ENCODE measurements at places on chromosomes 5 and 9.

GRCh38 chr5:106699796-106700195 is 970.9 kb downstream of the EFNA5 start:
- DNase-seq, result no peak

DNA sequence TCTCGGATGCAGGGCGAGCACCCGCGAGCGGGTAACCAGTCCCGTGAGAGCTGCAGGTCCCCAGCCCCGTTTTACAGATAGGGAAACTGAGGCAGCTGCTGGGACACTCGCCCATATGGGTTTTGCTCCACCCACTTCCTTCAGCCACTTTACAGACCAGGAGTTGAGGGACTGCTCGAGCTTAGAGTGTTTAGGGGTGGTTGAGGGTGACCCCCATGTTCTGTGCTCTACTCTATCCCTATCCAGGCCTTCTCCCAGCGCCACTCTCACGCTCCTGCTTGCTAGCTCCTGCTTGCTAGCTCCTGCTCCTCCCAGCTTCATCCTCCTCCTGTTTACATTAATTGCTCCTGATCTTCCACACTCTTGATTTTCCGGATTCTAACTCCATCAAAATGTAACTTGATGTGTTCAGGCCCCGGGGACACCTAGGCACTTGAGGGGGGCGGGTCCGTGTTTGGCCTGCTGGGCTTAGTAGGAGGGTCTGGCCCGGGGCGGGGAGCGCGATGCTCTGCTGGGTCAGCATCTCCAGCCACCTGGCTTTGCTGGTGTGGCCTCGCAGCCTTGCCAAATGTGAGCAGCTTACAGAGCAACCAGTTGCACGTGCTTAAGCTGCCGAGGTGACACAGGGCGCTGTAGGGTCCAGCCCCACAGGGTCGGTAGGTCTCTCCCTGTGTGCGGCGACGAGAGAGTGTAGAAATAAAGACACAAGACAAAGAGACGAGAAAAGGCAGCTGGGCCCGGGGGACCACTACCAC is 1.5 kb upstream of the PTGES2 start:
- DNase-seq, result no peak

DNA sequence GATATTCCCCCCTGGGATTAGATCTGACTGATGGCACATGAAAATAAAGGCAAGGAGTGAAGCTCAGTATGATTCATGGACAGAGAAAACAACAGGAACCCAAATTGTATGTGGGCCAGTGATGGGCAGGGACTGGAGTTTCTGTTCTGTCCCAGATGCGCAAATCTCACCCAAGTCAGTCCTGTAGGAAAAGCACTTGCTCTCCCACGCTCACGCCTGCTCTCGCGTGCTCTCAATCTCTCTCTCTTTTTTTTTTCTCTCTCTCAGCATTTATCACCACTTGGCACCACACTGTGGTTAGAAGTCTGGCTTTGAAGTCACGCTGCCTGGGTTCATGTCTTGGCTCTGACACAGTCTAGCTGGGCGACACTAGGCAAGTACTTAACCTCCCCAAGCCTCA is 106.5 kb upstream of the LRRTM2 start:
- no peak for DNase-seq

DNA sequence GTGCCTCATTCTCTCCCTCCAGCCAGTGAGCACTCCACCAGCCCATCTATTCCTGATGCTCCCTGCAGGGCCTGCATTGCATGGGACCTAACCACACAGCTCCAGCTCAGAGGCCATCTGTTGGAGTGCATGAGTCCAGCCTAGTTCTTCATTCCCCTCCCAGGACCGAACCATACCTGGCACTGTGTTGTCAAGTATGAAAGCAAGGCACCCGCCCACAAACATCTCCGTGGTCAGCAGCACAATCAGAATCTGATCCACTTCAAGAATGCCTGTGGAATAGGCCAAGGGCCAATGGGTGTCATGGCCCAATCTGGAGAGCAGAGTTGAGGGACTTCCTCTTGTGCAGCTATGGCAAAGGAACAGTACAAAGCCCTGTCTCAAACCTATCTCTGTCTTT is 5.9 kb downstream of the SLC23A1 start:
- DNase-seq, result no peak

- no peak for DNase-seq
These were observed 27.5 kb upstream of the NCS1 start for GRCh38 chr9:130144703-130145102.

- no peak for DNase-seq
These were observed 64.0 kb upstream of the UBTD2 start for GRCh38 chr5:172347496-172348052.

DNA sequence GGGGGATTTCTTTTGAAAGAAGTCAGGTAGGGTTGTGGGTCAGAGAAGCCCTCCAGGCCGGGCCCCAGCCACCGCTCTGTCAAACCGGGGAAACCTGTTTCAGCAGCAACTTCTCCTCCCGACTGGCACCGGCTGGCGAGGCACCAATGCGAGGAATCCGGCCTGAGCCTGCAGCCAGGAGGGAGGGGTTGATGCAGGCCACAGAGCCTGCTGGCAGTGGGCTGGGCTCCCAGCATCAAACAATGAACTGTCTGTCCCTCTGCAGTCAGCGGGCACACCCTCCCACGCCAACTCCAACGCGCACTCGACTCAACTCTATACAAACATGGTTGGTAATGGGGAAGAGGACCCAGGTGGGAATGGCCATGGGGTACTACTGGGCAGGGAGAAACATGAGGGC is 12.1 kb downstream of the PCDH1 start:
- DNase-seq, result no peak

DNA sequence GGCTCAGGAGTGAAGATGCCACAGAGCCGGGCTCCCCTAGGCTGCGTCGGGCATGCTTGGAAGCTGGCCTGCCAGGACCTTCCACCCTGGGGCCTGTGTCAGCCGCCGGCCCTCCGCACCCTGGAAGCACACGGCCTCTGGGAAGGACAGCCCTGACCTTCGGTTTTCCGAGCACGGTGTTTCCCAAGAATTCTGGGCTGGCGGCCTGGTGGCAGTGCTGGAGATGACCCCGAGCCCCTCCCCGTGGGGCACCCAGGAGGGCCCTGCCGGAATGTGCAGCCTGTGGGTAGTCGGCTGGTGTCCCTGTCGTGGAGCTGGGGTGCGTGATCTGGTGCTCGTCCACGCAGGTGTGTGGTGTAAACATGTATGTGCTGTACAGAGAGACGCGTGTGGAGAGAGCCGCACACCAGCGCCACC is 113.1 kb downstream of the RXRA start:
- DNase-seq, result no peak

DNA sequence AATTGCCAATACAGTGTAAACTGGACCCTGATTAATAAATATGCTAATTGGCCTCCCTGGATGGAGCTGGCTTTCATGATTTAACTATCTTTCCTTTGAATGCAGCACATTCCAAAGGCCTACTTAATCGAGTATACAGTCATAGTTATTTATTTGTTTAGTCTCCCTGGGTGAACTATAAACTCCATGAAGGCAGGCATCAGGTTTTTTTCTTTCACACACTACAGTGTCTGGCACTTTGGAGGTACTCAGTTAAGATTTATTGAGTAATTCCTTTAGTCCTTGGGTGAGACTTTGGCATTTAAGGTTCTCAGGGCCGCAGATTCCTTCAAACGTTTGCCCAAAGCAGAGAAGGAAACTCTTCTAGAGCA is 20.5 kb downstream of the RUSC2 start:
- no peak for DNase-seq

DNA sequence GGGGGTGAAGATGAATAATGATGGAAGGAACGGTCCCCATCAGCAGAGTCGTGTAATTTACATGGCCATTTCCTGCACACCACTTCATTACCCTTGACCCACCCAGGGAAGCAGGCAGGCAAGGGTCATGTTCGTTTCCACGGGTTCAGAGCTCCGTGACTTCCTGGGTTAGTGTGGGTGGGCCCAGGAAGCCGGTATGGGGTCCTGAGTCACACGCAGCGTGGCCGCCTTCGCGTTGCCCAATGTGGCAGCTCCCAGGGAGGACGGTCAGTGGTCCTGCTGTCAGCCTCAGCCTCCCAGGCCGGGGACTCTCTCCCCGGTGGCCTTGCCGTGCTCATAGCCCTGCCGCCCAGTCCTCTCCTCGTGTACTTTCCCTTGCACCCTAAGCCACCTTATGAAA is 5.1 kb upstream of the TERT start:
- no peak for DNase-seq

DNA sequence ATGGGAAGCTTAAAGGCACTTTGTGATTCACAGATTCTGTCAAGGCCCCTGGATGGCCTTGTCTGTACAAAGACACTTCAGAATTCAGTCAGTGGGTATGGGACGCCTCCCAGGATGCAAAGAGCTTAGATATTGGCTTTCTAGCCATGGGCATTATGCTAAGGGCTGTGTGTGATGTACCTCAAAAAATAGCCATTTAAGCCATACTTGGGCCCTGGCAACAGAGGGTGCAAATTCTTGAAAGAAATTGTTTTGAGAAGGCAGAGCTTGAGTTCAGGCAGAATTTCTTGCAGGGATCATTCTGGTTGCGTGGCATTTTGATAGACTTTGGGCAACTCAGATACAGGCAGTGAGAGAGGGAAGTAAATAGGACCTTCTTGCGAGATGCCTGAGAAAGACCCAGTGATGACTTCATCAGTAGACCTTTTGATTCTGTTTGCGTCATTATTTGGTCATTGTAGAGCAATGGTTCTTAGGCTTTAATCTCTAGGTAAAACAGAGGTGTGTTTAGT is 3.9 kb downstream of the CYFIP2 start:
- no peak for DNase-seq

DNA sequence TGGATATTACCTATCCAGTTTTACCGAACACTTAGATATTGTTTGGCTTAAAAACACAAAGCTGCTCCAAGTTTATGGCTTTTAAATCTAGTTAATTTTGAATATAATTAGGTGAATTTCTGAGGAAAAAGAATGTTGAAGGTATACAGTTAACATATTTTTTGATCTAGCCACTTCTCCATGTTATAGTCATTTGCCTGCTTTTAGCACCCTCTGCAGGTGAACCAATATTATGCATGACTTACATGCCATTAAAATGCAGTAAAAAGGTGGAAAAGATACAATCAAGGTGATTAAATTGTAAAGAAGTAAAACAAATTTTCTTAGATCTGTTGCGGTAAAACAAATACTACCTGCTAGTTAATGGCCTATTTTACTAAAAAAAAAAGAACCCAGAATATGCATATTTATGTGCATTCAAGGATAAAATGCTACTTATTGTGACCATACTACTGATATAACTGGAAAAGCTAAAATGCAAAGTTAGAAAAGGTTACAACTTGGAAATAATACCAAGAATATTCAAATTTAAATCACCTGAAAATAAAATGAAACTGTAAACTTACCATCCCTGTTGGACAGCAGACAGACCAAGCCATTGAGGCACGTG is 132.1 kb downstream of the AP3B1 start:
- DNase-seq, result peak; percentile 25

DNA sequence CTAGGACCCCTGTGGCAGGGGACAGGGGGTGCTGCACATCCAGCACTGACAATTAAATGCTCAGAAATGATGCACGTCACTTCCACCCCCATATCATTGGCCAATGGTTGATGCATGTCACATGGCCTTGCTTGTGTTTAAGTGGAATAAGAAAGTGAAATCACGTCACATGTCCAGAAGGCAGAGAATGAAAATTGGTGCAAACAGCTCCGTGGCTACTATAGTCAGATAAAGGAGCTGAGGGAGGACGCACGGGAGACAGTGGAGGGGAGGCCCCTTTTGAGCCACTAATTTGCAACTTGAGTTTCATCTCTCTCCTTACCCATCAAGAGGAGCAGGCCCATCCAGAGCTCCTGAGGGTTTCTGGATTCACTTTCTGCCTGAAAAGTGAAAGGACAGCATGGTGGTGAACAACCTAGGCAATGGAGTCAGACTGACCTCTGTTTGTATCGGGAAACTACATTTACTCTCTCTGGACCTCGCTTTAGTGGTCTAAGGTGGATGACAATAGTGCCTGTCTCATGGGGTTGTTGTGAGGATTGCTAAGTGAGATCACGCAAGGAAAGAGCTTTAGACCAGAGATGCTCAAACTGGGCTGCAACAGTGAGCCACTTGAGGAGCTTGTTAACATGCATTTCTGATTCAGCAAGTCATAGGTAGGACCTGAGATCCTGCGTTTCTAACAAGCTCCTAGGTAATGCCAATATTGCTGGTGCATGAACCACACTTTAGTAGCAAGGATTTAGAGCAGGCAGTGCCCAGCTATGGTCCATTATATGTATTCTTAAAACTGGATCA is 133.9 kb upstream of the ADRA1B start:
- DNase-seq, result no peak

- DNase-seq, result no peak
These were observed 17.2 kb downstream of the HNRNPH1 start for GRCh38 chr5:179606071-179606909.

DNA sequence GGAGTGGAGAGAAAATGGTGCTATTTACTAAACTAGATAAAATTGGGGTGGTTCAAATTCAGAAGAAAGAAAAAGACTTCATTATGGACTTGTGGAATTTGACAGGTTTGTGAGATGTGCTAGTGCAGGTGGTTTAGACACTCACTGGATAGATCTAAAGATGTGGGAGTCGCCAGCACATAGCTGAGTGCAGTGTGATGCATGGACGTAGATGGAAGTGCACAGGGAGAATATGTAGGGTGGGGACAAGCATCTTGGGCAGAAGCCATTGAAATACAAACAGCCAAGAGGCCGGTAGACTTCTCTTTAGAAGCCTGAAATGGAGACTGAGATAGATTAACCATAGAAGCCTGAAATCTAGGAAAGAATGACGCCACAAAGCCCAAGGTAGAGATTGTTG is 10.7 kb downstream of the HAPLN1 start:
- DNase-seq, result no peak

GRCh38 chr9:2395814-2396612 is 225.6 kb upstream of the VLDLR start:
- no peak for DNase-seq

- no peak for DNase-seq
These were observed 15.5 kb downstream of the SIL1 start for GRCh38 chr5:139182528-139183296.

DNA sequence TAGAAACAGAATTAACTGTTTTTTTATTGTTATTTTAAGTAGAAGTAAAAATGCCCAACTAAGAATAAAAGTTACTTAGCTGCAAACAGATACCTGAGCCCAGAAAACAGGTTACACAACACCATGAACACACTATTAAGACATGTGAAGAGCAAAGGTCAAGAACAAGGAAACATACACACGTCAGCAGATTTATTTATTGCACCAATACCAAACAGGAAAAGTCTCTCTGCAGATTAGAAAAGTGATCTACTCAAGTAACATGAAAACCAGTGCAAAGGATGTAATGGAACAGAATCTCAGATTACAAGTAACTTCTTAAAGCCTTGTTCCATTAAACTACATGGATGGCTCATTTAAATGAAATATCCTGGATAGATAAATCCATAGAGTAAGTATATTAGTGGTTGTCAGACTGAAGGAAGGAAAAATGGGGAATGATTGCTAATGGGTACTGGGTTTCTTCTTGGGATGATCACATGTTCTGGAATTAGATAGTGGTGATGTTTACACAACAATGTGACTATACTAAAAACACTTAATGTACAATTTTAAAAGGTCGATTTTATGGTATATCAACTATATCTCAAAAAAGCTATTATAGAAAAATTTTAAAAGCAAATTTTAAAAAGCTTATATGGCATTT is 6.1 kb downstream of the SAR1B start:
- no peak for DNase-seq

GRCh38 chr5:115194676-115195075 is 25.0 kb upstream of the TRIM36 start:
- no peak for DNase-seq

- DNase-seq, result peak; percentile 44
These were observed 7.1 kb downstream of the PHYHD1 start for GRCh38 chr9:128927731-128928411.
